ENCODE measurements at places on chromosomes 5 and 9.

GRCh38 chr5:36239370-36240293 is 2.1 kb downstream of the NADK2 start:
- DNase-seq: no peak

DNA sequence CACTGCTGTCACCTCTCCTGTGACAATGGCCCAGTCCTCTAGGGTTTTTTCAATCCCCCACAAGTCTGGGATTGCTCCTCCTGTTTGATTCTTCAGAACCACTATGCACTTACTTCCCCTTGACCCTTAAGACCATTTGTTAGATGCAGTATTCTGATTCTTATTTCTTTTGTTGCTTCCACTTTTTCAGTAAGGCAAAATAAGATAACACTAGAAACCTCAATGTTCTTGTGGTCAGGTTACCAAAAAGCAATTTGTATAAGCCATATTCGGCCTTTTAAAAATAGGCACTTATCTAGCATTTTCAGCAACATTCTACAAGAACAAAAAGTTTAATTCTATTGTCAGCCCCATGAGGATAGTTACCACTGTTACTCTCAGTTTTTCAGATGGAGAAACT is 220.0 kb downstream of the KDM4C start:
- DNase-seq: no peak

DNA sequence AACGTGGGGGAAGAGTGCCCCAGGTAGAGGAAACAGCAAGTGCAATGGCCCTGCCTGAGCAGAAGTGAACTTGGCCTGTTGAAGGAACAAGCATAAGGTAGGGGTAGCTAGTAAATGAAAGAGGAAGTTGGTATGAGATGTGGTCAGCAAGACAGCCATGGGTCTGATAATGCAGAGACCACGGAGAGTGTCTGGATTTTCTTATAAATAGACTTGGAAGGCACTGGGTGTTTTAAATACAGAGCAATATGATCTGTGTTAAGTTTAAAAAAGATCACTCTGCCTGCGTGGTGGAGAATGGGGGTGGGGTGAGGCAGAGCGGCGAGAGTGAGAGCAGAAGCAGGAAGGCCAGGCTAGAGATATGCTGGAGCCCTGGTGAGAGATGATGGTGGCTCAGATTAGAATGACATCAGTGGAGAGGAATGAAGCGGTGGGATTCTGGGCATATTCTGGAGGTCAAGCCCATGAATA is 4.2 kb downstream of the ADAM19 start:
- DNase-seq: no peak

DNA sequence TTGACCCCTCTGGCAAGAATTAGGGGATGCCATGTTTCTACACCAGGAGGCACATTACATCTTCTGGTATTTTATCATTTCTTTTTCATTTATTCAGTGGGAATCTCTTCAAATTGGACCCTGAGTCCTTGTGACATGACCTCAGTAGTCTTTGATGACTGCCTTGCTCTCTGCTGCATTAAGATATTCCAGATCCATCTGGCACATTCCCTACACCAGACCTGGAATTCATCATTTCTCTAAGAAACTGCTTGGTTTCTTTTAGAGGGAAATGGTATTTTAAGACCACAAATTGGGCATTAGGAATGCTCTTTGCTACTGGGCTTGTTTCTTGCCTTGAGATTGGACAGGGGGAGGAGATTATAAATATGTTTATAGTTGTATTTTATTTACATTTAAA is 61.0 kb downstream of the GALNT10 start:
- DNase-seq: no peak

DNA sequence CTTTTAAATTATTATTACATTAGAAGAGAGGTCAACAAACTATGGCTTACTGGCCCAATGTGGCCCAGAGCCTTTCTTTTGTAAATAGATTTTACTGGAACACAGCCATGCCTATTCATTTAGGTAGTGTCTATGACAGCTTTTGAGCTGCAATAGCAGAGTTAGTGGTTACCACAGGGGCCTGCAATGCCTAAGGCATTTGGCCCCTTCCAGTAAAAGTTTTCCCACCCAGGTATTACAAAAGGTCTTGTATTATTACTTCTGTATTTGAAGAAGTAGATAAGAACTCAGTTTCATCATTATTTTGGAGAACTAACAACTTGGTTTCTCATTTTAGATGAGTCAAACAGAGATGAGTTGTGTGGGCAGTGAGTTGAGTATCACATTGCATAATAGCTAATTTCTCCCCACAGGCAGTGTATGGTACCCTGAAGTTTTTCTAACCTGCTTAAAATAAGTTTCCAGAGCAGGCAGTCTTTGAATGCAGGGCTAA is 9.5 kb downstream of the MTRR start:
- DNase-seq: no peak

DNA sequence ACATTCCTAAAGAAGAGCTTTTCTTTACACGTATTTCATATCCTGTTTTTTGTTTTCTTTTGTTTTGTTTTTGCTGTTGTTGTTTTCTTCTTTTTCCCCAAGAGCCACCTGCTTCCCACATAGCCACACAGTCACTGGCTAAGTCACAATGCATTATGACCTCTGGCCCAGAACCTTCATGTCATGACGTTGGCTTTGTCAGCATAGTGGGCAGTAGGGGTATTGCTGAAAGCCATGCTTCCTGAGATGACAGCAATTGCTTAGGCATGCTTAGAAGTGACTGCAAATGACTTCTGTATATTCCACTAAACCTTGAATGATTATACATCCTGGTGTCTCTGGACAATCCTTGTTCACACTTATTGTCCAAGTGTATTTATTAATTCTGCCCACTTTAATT is 375.8 kb downstream of the TAF11L14 start:
- DNase-seq: no peak

- no peak for DNase-seq
Measured at GRCh38 chr9:109787735-109788134, 7.7 kb downstream of the PALM2AKAP2 start.

DNA sequence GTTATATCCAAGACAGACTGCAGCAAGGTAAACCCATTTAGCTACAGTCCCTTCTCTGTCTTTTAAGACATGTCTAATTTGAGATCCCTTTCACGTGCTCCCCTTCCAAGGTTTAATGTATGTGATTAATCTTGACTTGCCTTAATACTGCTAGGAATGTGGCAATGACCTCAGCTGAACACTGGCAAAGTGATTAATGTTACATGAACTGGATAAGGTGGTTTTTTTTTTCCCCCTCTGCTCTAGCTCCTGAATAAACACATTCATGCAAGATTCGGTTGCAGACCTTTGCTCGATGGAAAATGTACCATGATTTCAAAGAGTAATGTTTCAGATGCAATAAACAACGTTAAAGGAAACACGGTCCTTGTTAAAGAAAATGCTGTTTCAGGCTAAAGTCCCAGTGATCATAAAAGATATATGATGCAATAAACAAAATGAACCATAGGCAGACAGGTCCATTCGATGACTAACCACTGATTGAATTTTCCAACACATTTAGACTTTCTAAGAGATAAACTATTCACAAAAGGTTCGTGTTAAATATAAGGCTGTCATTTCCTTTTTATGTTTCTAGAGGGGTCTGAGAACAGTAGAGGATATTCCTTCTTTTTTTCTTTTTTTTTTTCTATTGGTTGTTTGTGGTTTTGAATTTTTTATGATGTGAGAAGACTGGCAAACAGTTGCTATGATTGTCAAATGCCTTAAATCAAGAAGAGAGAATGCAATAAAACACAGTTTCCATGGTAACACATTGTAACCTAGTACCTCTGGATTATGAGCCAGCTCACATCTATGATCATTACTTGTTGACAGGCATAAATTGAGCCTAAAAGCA is 44.7 kb upstream of the ZNF608 start:
- no peak for DNase-seq

DNA sequence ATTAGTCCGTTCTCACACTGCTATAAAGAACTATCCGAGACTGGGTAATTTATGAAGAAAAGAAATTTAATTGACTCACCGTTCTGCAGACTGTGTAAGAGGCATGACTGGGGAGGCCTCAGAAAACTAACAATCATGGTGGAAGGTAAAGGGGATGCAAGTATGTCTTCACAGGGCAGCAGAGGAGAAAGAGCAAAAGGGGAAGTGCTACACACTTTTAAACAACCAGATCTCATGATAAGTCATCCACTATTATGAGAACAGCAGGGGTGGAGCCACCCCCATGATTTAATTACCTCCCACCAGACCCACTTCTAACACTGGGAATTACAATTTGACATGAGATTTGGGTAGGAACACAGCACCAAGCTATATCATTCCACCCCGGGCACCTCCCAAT is 26.6 kb downstream of the FST start:
- DNase-seq: no peak

GRCh38 chr9:74697535-74697934 is 190.2 kb downstream of the TRPM6 start:
- no peak for DNase-seq

DNA sequence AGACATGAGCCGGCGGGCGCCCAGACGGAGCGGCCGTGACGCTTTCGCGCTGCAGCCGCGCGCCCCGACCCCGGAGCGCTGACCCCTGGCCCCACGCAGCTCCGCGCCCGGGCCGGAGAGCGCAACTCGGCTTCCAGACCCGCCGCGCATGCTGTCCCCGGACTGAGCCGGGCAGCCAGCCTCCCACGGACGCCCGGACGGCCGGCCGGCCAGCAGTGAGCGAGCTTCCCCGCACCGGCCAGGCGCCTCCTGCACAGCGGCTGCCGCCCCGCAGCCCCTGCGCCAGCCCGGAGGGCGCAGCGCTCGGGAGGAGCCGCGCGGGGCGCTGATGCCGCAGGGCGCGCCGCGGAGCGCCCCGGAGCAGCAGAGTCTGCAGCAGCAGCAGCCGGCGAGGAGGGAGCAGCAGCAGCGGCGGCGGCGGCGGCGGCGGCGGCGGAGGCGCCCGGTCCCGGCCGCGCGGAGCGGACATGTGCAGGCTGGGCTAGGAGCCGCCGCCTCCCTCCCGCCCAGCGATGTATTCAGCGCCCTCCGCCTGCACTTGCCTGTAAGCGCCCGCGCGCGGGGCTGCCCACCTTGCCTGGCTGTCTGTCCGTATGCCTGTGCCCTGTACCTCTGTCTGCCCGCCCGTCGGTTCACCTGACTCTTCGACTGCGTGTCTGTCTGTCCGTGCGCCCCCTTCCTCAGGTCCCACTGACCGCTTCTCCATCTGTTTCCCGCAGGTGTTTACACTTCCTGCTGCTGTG is 412 bp downstream of the FGF18 start:
- no peak for DNase-seq

DNA sequence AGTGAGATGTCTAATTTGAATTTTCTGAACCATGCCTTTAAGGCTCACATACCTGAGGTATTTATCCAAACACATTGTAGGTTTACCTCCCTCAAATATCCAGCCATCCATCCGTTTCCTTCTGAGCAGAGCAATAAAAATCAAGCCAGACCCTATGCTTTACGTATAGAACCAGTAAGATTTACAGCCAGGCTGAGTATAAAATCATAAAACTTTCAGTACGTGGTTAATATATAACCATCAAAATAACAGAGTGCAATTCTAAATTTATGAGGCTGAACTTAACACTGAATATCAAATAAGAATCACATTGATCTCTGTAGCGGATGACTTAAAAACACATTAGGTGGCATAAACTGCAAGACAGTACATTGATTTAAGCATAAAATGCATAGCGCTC is 877.9 kb upstream of the WWC1 start:
- DNase-seq: no peak

DNA sequence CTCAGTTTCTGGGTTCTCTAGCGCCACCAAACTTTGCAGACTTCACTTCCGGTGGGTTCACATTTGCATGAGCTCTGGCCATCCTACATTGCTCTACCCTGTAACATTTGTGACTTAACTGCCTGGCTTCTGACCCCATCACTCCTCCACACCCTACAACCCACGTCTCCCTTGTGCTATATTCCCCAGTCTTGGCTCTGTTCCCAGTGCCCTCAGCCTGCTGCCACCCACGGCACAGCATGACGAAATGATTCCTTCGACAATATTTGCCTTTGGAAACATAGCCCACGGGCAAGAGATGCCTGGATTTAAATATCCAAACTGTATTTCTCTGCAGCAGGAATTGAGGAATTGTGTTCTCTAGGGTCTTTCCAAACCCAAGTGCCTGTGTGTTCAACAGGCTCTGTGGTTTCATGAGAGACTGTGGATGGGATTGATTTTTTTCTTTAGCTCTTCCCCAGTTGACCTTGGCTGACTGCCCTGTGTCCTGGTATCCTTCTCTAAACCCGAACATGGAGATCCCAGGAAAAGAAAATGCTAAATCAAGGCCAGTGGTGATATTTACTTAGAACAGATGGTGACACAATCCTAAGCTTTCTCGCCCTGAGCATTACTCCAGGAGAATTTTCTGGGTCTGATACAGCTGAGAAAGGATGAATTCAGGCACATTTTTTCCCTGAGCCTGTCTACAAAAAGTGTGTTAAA is 44.4 kb upstream of the GRIA1 start:
- no peak for DNase-seq

- DNase-seq: no peak
Measured at GRCh38 chr5:80860924-80861613, 99.1 kb upstream of the RASGRF2 start.
